ENCODE measurements at places on chromosomes 11 and 22.

DNA sequence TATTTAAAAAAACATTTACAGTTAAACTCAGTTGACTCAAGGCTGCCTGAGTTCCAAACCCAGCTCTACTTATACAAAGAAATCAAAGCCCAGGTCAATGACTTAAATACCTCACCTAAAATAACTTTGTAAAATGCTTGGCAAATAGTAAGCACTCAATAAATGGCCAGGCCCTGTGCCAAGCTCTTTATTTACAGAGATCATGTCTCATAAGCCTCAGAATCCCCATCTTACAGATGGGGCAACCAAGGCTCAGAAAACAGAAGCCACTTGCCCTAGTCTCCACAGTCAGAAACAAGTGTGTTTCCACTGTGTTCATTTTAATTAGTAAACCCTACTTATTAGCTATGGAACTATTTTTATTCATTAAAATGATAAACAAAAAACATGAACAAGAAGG lies 30.5 kb upstream of the TTC28 start:
- DNase-seq = no peak

DNA sequence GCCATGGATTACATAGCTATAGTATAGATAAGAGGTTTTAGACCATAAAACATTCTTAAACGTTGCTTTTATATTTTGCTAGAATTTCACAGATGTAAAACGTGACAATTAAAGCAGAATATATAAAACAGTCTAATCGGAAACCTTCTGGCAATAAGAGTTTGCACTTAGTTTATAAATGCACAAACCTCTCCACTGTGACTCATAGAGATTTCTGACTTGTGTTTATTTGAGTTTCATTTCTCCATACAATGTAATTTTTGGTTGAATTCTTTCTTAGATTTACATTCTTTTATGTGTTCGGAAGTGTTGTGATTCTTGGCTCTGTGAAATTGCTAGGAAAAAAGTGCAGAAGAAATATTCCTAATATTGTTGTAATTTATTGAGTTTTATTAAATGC lies 288.7 kb upstream of the CTSC start:
- DNase-seq = no peak

DNA sequence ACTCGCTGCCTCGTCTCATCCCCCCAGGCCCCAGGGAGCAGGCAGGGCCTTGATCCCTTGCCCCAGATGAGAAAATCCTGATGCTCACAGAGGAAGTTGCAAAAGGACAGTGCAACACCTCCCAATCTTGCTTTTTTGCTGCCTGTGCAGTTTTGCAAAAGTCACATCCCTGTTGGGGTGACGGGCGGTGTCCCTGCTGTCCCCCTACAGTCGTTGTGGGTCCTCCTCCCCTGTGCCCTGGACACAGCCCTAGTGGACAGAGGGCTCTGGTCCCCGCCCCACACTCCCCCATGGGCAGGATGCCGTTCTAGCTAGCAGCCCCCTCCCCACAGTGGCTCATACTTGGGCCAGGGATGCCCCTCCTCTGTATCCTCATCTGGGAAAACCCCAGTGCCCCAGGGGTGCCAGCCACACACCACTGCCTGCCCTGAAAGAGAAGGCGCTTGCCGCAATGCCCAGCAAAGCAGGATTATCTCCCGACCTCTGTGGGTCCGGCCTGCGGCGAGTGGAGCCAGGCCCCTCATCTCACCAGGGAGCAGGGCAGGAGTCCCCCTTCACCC lies 18.4 kb upstream of the CTSD start:
- DNase-seq = no peak

DNA sequence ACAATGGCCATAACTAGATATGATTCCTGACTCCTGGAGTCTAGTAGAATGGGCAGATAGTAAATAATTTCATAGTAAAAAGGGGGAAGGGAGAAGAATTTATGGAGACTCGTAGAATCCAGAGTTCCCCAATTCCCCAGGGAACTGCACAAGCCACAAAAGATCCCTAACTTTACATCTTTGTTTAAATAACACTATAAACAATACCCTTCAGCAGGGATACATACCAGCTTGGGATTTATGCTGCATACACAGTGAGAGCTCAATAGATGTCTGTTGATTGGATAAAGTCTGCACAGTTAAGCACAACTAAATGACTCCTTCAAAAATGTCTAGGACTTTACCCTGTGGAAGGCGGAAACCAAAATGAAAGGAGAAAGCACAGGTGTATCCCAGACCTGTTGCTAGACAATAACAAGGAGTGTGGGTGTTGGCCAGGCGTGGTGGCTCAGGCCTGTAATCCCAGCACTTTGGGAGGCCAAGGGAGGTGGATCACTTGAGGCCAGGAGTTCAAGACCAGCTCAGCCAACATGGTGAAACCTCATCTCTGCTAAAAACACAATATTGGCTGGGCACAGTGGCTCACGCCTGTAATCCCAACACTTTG lies 6.8 kb downstream of the SLC35F2 start:
- no peak for DNase-seq

DNA sequence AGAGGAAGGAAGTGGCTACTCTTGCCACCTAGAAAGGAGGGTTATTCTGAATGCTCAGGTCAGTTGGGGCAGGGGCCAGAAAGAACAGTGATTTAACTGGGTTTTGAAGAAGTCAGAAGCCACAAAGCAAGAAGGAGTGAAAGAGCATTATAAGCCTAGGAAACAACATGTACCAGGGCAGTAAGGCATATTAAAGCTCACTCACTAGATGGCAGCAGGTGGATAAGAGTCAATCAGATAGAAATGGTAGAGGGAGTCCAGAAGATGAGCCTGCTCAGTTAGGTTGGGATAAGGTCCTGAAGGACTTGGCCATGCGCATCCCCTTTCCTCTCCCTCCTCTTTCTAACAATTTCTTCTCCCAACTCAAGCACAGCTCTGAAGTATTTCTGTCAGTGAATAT lies 22.0 kb upstream of the PATE1 start:
- DNase-seq = no peak

DNA sequence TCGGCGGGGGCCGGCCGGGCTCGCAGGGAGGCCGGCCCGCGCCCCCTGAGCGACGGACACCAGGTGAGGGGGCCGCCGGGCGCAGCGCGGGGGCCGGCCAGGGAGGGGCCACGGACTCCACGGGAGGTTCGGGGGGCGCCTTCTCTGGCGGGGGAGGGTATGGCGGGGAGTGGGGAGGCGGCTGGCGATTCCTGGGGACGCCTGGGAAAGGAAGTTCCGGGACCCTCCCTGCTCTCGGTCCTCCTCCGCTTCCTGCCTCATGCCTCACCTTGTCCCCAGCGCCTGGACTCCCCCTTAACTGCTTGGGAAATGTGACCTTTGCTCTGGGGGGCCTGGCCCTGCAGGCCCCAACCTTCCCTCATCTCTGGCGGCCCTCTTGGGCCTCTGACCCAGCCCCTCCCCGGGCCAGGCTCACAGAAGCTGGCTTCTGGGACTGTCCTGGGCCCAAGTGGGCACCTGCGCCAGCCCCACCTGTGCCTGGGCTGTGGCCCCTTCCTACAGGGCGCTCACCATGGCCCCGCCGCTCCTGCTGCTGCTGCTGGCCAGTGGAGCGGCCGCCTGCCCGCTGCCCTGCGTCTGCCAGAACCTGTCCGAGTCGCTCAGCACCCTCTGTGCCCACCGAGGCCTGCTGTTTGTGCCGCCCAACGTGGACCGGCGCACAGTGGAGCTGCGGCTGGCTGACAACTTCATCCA lies 516 bp downstream of the LRFN4 start:
- DNase-seq = no peak

- DNase-seq = no peak
Measured at GRCh38 chr22:42202669-42203068, 67.8 kb downstream of the TCF20 start.

DNA sequence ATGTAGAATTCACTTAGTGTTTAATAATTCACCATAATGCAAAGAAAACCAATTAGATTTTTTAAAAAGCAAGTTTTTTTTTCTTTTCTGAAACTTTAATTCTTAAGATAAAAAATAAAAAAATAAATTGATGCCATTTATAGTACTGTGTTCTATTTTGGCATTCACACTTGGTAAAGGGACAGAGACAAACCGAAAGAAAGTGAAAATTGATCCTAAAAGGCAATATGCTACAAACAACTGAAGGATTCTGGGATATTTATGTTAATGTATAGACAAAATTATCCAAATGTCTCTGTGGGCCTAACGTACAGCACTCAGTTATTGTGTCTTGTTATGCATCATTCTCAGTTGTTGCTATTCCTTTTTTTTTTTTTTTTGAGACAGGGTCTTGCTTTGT lies 41.9 kb upstream of the DDI1 start:
- no peak for DNase-seq

DNA sequence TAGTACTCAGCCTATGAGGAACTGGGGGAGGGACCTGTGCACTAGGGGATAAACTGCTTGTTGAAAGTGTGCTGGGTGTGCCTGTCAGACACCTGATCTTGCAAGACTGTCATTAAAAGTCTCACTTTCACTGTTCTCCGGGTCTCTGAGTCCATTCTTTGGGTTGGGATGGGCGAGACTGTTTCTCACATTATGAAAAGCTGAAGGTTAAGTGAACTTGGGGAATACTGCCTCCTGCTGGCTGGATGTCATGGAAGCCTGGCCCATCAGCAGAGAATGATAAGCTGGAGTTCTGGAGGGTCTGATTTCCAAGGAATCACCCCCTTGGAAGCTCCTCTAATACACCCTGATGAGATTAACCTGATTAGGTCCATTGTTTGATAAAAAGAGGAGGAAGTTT lies 9.0 kb upstream of the VPREB1 start:
- DNase-seq = no peak

DNA sequence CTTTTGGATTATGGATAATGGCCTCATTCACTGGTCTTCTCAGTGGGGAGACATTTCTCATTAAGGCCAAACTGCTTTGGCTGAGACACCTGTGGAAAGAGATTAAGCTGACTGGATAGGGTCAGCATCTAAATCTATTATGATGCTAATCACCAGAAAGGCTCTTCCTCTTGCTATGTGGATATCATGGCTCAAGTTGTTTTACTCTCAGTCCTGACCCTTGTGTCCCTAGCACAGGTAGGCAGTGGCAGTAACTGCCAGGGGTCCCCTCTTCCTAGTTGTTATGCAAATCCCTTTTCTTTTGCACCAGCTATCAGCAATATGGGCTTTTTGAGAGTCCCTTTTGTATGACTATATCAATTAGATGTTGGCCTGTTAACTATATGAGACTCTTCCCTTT lies 335.7 kb upstream of the PLET1 start:
- DNase-seq = no peak

- DNase-seq = no peak
Measured at GRCh38 chr11:71410363-71410966, 37.7 kb downstream of the DHCR7 start.

DNA sequence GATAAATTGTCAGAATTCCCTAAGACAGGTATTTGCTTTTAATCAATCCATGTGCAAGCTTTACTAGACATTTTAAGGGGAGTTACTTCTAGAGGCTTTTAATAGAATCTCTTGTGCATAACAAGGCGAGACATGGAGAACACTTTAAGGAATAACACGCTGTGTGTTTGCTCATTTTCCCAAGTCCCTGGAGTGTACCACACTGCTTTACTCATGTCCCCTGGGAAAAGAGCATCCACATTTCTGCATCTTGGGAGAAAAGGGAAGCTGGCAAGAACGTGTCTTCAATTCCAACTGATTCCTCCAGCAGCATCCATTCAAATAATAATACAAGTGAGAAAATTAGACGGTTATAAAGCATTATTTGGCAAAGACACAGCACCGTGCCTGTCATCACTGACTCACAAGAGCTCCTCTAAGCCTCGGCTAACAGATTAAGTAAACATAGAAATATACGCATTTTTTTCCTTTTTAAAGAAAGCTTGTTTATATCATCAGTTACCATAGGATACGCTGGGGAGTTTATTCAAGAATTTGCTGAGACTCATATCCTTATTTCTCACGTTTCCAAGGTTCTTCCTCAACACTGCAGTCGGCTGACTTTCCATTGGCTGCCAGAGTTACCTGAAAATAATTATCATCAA lies 121.5 kb downstream of the CD44 start:
- no peak for DNase-seq

DNA sequence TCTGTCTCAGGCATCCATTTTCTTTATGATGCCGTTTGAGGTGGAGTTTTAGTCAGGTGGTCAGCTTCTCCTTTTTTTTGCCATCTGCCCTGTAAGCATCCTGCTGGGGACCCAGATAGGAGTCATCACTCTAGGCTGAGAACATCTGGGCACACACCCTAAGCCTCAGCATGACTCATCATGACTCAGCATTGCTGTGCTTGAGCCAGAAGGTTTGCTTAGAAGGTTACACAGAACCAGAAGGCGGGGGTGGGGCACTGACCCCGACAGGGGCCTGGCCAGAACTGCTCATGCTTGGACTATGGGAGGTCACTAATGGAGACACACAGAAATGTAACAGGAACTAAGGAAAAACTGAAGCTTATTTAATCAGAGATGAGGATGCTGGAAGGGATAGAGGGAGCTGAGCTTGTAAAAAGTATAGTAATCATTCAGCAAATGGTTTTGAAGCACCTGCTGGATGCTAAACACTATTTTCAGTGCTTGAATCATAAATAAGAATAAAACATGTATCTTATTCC lies 10.9 kb upstream of the HBE1 start:
- peak; percentile 39 for DNase-seq

GRCh38 chr11:85627332-85627997 lies at the start of gene DLG2:
Gene DLG2 (minus strand): TSS chr11:85627344.
- DNase-seq = no peak

DNA sequence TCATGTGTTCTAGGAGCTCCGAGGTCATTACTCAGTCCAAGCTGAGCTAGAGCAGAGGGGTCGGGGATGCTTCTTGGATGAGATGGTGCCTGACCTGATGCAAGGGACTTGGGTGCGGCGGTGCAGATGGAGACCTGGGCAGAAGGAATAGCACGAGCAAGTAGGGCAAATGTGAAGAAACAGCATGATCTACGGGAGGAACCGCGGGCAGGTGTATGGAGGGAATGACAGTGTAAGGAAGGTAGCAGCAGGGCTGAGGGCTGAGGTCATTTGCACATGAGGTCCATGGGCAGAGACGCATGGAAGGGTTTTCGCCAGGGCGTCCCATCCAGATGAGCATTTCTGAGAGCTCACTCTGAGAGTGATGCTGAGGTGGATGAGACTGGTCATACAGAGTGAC lies 14.9 kb downstream of the SLC37A2 start:
- DNase-seq = no peak

DNA sequence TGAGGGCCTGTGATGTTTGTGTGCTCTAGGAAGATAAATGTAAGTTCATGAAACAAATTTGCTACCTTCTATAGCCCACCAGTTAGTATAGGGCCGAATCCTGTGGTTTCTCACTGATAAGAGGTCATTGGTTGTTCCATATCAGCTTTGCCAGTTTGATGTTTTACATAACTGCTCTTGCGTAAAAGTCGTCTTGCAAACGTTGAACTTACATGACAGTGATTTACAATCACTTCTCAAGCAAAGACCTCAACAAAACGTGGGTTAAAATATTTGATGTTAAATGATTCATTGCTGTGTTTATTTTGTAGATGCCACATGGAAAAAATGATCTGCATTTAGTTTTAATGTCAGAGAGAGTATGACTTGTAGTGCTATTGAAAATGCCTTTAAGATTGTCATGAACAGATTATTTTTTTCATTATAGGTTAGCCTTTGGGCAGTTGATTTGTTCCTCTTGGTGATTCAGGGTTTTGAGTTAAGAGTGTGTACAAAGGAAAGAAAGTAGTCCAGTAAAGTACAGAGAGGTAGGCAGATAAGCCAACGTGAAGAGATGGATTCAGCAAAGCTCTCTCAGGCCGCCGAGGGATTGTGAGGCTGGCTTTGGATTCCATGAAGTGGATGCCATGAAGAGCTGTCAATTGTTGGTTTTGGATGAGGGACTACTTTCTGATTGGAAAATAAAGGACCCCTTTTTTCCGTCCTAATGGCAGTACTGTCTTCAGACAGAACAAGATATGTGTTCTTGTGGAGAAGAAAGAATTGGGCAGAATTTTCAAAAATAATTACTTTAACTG lies 2.6 kb downstream of the EWSR1 start:
- DNase-seq = no peak

GRCh38 chr22:36149441-36149840 lies 11.1 kb downstream of the APOL3 start:
- DNase-seq = no peak

Measured in GM18507 (cell line).